ENCODE measurements at places on chromosomes 1 and 21.

DNA sequence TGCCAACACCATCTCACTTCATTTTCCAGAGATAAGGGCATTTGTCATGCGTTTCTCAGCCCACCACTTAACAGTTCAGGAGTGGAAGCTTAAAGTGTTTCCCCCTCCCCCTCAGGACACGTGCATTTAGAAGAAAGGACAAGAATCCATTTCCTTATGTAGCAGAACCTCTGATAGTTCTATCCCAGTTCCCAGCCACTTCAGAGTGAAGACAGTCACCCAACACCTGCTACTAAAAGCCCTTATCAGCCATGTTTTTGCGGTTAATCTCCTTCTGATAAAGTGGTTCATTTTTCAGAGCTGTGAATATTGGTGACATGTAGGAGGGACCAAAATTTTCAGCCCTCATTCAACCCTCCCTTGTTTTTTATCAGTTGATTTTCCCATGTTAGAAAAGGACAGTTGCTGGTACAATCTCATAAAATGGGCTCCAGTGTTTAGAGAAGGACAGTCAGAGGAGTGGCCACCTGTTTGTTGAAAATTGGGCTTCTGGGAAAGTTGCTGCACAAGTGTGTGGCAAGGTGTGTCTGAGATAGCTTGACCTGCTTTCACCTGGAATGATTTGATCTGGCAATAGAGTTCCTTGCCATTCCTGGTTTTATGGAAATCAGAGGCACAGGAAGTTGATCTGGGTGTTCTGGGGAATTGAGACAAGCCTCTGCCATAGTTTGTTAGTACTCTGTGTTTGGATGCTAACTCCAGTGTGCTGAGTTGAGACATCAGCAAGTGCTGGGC lies 114.0 kb downstream of the PPP1R12B start:
- DNase-seq = no peak

DNA sequence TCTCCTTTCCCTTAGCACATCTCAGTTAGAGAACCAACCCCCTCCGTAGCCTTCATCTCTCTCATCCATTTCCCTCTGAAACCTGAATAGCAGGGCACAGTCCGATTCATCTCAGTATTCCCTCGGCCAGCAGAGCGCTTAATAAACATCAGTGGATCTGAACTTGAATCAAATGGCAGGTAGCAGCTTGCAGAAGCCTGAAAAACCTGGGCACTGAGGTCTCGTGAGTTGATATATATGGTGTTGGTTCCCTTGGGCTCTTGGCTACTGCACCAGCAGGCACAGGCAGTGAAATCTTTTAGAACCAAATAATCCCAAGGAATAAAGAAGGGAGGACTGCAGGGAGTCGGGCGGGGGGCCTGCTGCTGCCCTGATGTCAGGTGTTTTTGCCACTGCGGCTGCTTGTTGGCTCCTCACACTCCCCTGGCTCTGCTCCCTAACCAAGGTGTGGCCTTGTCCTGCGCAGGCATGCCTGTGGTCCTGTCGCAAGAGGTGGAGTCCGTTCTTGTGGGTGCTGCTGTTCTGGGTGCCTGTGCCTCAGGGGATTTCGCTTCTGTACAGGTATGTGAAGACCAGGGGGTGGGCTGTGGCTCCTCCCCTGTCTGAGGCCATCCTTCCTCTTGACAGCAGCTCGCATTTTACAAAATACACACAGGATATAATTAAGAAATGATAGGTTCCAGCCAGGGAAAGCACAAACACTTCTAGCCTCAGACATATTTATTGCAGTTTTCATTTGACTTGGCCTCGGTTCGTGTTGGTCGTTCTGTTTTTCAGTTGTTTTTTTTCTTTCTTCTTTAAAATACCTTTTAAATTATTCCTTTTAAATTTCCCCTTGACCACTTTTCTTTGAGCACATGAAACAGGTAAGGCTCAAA lies 140.9 kb upstream of the HOOK1 start:
- no peak for DNase-seq

DNA sequence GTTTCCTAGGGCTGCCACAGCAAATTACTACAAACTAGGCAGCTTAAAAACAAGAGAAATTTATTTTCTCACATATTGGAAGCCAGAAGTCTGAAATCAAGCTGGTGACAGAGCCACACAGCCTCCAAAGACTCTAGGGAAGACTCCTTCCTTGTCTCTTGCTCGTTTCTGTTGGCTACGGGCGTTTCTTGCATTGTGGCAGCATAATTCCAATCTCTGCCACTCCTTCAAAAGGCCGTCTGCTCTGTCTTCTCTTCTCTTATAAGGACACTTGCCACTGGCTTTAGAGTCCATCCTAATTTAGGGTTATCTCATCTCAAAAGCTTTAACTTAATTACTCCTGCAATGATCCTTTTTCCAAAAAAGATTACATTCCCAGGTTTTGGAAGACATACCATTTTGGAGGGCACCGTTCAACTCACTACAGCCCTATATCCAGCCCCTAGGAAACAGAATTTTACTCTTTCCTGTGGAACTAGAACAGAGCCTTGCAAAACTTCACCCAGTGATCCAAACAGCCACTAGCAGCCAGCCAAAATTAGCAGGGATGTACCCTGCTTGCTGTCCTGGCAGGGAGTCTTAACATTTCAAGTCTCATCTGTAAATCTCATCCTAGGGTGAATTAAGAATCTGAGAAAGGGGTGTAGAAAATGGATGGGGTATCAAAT lies 9.2 kb downstream of the STYXL2 start:
- DNase-seq = no peak

DNA sequence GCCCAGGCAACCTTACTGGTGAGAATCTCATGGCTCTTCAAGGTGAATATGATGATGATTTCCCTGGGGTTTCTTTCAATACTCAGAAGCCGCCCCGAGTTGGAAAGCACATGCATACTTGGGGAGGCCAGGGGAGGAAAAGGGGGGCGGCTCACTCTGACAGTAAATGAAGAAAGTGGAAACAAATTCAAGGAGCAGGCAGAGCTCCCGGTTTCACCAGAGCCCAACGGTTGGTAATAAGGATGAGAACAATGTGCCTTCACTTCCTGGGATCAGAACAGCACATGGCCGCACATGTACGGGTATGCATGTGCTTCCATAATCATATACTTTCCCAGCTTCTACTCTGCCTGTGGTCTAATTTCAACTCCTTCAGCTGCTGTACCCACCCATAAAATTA lies 3.8 kb upstream of the ARHGEF2 start:
- DNase-seq = no peak

DNA sequence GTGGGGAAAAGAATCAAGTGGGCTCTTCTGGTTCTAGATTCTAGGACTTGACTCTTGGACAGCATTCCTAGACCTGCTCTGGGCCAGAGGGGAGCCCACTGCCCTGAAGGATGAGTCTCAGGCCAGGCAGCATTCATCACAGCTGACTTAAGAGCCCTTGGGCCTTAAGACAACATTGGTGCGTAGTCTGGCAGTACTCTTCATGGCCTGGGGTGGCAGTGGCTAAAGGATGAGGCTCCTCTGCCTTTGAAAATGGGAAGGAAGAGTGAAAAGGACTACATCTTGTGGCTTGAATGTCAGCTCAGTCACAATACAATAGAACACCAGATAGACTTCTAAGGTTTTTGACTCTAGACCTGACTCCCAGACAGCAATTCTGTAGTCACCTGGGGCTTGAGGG lies 1415.1 kb upstream of the PRMT6 start:
- no peak for DNase-seq

DNA sequence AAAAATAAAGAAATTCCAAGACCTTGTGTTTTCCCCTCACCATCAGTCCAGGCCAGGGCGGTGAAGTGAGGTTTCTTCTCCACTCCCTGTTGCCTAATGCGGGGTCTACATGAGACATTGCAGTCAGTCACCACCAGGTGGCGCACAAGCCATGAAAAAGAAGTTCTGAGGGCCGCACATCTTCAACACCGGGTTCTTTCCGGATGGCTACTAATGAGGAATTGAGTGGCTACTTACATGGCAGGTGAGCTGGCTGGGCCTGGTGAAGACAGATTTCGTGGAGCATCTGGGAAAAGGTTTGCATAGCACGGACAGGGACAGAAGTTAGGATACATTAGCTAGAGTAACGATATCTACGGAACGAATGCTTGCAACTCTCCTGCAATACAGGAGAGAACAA lies 15.8 kb upstream of the S100A11 start:
- DNase-seq = peak; percentile 93
